NCI-H774 (cell line): ENCODE measurements at places on chromosomes 4 and X.

- DNase-seq, result no peak
These were observed 5.2 kb downstream of the HSD17B13 start for GRCh38 chr4:87317527-87317926.

- no peak for DNase-seq
These were observed 129.4 kb downstream of the CNKSR2 start for GRCh38 chrX:21503593-21503992.

GRCh38 chrX:13808293-13808692 is 8.6 kb downstream of the GPM6B start:
- no peak for DNase-seq

GRCh38 chrX:96688789-96689188 is 4.1 kb downstream of the DIAPH2 start:
- DNase-seq, result no peak

DNA sequence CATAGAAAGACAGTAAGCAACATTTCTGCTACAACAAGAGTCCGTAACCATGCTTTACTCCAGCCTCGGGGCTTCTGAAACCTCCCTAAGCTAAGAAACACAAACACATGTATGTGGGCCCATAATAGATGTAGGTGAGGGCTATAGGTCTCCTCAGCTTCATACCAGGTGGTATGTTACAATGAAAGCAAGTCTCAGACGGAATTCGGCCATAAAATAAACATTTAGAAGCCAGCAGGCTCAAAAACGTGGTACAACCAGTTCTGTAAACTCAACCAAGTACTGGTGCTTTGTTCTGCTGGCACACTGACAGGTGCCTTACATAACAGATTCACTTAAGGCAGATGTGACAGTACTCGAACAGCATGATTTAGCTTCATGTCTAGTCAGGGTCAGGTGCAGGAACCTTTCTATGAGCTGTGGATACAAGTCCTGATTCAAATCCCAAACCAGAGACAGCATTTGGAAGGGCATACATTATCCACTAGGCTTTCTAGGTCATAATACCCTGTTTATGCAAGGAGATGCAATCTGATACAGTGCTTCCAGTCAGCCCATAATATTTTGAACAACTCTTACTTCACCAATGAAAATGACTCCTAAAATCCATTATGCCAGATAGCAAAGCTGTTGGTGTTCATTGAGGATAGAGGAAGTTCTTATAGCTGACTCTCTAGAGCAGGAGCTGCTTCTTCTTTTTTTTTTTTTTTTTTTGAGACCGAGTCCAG is 113.8 kb upstream of the ENPP6 start:
- peak; percentile 37 for DNase-seq

DNA sequence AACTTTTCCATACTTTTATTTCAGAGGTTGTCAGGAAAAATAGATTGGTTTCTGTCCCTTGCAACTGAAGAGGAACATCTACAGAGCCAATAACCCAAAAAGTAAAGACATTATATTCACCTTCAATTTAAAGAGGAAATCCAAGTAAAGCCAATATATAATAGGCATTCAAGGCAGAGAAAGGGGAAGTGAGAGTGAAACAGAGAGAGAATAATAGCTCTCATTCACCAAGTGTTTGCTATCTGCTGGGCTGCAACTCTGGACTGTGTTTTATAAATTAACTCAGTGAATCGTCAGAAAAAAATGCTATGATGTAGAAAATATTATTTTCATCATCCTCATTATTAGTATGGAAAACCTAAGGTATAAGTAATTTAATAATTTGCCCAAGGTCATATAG is 448.5 kb downstream of the TRAM1L1 start:
- no peak for DNase-seq

GRCh38 chr4:90995996-90996395 is 868.8 kb downstream of the CCSER1 start:
- DNase-seq, result no peak

DNA sequence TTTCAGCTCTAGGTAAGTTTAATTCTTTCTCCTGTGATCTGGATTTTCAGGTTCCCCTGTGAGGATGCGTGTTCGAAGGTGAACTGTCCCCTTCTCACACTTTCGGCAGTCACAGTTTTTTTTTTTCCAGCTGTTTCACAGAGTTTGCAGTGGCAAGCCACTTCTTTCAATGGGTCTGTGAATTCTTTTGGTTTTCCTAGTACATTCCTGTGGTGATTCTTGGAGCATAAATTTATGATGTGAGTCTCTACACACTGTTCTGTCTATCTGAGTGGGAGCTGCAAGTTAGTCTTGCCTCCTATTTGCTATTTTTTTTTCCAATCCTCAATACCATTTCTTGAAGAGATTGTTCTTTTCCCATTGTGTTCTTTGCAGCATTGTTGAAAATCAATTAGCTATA is 595.5 kb downstream of the RAPGEF2 start:
- DNase-seq, result no peak

DNA sequence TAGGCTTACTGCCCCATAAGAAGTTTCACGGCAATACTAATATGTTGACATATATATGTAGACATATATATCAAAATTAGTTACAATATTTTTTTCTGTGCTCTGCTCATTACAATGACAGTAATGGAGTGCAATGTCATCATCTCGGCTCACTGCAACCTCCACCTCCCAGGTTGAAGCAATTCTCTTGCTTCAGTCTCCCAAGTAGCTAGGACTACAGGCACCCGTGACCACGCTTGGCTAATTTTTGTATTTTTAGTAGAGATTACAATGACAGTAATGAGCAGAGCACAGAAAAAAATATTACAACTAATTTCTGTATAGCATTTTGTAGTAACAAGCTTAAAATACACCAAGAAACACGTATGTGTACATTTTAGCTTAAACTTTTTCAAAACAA is 7.6 kb downstream of the EIF4E start:
- no peak for DNase-seq

- DNase-seq, result no peak
These were observed 67.6 kb upstream of the DCLK2 start for GRCh38 chr4:150010525-150011126.

DNA sequence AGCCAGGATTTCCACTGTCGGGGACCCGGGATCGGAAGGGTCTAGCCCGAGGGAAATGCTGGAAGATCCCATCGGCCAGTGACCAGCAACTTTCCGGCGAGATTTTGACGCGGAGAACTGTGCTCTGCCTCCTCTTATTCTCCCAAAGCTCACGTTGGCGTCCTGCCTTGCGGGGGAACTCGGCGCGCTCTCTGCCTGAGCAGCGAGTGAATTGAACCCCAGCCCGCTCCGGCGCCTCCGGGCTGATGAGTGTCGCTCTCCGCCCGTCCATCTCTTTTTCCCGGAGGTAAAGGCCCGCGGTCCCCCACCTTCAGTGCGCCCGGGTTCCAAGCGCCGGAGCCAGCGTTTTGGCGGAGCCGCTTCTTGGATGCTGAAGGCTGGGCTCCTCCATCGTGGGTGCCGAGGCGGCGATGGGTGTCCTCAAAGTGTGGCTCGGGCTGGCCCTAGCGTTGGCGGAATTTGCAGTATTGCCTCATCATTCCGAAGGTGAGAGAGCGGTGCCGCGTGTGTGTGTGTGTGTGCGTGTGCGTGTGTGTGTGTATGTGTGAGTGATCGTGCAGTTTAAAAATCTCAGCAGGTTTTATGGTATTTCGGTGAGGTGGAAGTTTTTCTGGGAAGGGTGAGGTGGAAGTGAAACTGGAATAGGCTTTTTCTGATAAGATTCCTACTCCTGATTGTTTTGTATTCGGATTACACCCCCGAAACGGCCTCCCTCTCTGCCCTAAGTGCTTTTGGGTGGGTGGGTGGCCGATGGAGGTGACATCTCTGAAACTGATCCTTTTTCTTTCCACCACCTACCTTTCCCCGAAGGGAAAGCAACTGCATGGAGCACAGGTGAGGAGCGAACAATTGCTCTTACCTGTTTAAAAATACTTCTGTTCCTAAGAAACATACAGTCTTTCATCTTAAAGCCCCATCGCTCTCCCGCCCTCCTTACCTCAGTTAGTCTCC is 752 bp downstream of the FRAS1 start:
- no peak for DNase-seq

- DNase-seq, result no peak
These were observed 60.4 kb upstream of the CRMP1 start for GRCh38 chr4:5952975-5953951.

- DNase-seq, result no peak
These were observed 44.2 kb upstream of the RHOH start for GRCh38 chr4:40152637-40153036.

- no peak for DNase-seq
These were observed 20.2 kb upstream of the RRAGB start for GRCh38 chrX:55697381-55697780.

DNA sequence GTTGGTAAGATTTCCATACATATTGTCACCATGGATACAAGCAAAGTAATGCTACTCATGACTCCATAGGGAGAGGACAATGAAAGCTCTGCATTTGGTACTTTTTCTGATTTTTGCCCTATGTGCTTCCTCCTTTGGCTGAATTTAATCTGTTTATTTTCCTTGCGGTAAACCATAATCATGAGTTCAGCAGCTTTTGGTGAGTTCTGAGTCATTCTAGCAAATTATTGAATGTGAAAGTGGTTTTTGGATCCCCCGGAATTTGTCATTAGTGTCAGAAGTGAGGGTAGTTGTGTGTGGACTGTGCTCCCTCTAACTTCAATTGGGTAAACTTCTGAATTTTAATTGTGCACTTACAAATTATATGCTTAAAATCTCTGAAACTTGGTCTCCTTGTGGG is 170.3 kb downstream of the MOSPD2 start:
- DNase-seq, result no peak

GRCh38 chr4:83504996-83505395 is 20.1 kb upstream of the ABRAXAS1 start:
- DNase-seq, result no peak

GRCh38 chrX:18291006-18291545 is 63.4 kb downstream of the SCML2 start:
- no peak for DNase-seq

DNA sequence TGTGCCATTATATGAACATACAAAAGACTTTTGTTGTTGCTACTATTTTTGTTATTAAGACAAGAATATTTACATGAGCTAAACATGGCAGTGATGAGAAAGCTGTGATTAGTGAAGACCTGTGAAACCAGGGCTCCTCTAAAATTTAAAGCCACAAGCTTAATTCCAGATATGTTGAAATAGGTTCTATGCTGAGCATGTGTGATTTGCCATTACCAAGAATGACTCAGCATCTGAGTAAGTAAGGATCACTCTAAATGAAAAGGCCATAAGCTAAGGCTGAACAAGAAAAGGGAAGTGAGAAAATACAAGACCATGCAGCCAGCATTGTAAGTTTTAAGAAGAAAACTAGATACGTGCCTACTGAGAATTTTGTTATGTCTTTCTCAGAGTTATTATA is 75.9 kb upstream of the CAMK2D start:
- no peak for DNase-seq

- no peak for DNase-seq
These were observed 524.9 kb downstream of the CENPC start for GRCh38 chr4:67020438-67020797.

- no peak for DNase-seq
These were observed 279.0 kb upstream of the VCX3A start for GRCh38 chrX:6813836-6814370.

GRCh38 chr4:183801457-183802165 is 103.5 kb upstream of the STOX2 start:
- DNase-seq, result no peak

GRCh38 chr4:155578726-155579370 is 87.8 kb upstream of the GUCY1A1 start:
- no peak for DNase-seq

DNA sequence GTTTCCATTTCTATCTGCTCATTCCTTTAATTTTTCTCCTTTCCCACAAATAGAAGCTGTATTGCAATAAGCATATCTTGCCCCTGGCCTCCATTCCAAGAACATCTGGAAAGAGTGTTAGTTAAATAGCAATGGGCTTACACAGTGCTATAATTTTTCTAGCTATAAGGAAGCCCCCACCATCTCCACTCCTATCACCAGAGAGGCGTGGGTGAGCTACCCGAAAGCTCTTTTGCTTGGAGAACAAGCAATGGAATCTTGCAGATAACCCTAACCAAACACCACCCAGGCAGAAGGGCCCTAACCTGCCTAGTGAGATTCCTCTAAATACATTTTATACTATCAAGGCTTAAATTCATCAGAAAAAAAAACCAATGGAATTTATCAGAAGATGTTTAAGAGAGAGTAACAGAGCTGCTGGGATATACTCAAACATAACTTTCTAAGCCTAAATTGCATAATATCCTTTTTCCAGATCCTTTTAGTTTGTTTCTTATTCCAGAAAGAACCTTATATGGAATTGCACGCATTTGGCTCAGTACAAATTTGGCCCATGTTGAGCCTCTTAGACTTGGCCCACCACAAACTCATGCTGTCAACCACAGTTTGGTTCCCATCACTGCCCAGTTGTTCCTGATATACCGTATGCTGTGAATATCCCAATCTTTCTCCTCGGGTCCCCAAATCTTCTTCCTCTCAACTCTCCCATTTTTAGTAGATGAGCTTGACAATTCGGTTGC is 91.6 kb upstream of the PLAC1 start:
- DNase-seq, result no peak

GRCh38 chr4:147425019-147425418 is 55.9 kb upstream of the EDNRA start:
- no peak for DNase-seq

DNA sequence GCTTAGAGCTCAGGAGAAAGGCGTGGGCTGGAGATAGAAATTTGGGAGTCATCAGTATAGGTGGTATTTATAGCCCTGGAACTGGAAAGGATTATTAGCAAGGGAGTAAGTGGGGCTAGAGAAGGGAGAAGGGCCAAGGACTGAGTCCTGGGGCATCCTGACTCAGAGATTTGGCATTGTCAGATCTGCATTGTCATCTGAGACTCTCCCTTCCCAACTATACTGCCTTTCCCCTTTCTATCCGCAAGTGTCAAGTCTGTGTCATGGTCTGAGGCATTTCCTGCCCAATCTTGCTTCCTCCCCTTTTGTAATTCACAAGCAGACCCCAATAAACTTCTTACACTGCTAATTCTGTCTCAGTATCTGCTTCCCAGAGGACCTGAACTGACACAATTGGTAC is 24.4 kb upstream of the SLC25A43 start:
- no peak for DNase-seq

DNA sequence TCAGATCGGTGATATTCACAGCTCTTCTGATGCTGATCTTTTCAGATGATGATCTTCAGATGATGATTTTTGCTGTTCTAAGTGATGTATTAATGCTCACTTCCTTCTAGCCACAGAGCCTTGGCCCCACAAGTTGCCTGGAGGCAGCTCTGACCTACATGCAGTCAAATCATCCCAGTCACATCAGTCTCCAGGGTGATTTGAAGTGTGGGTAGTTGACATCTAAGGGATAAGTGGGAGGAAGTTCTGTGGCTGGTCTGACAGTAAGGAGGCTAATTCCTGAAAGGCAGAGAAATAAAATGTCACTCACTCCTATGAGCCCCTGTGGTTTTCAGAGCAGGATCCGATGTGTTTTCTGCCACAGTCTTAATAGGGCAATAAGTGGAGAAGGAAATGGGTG is 79.8 kb upstream of the RPL34 start:
- DNase-seq, result no peak

GRCh38 chr4:13327991-13328390 is 156.1 kb downstream of the RAB28 start:
- no peak for DNase-seq
